Putamen (tissue), 1 donor: ENCODE measurements at places on chromosomes 11 and 22.

GRCh38 chr11:33449798-33450197, 192.6 kb downstream of the HIPK3 start:
- no peak for DNase-seq

DNA sequence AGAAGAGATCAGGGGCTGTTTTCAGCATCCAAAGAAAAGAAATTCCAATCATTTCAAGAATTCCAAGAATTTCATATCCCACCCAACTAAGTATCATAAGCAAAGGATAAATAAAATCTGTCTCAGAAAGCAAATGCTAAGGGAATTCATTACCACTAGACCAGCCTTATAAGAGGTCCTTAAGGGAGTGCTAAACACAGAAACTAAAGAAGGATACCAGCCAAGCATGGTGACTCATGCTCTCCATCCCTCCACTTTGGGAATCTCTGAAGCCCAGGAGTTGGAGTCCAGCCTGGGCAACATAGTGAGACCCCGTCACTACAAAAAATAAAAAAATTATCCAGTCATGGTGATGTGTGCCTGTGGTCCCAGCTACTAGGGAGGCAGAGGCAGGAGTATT, 17.8 kb downstream of the FADD start:
- no peak for DNase-seq

- no peak for DNase-seq
These were observed 6.7 kb upstream of the GSTP1 start for GRCh38 chr11:67576735-67577475.

DNA sequence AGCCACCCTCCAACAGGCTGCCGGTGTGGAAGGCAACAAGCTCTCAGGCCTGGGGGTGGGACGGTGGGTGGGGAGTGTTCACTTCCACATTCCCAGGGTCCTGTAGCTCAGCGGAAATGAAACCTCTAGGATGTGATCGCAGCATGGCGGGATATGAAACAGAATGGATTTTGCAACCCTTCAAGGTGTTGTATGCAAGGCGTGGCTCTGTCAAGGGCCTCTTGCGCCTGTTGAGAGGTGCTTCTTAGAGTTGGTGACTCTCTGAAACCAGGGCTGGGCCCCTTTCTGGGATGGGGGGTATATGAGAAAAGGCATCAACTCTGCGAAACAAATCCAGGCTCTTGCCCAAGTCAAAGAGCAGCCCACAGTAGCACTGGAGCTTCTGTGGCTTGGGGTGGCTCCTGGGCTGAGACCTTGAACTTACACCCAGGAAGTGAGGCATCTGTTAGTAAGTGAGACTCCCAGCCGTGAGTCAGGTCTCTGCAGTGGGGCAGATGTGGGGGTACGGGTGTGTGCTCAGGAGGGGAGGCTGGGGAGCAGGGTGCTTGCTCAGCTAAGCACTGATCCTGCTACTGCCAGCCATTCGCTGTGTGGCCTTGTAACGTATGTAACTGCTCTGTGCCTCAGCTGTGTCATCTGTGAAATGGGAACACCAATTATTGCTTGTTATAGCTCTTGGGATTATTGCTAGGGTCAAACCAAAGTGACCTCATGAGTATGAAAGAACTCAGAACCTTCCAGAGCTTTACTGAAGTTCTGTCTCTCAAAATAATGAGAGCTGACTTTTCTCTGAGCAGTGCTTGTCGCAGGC, 28.3 kb downstream of the NECTIN1 start:
- DNase-seq, result no peak

DNA sequence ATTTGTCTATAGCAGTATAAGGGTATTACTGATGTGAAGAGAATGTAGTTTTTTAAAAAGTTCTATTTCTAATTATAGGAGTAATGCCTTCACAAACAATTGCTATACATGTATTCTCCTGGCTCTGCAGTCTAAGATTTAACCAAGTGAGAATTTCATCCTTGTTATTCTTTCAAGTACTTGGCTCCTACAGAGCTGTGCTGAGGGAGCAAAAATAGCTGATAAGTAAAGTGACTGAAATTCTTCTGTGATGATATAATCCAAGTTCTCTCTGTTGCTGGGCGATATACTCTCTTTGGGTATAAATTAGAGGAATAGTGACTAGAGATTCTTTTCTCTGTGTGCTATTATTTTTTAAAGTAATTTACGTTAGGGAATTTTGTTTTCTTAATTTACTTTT, 68.0 kb downstream of the PGR start:
- no peak for DNase-seq

GRCh38 chr11:112902361-112903011, 58.7 kb upstream of the NCAM1 start:
- DNase-seq, result no peak
